Fibroblast of gingiva (primary cell): ENCODE measurements at places on chromosomes 3 and 15.

DNA sequence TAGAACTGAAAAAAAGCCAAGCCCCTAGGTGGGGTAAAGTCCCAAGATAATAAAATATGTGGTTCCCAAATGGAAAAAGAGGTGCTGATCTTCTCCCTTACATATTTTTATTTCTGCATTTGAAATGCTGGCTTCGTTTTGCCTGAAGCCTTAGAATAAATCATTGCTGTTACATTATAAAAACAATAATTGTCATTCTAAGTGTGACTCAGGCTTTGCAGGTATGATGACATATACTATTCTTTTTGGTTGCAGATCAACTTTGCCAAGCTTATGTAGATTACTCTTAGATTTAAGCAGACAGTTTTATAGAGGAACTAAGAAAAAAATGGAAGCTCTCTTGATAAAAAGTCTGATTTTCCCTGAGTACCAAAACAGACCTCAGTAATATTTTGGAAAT lies 7.5 kb downstream of the IDH3A start:
- no peak for DNase-seq

GRCh38 chr15:85618956-85619491 lies 175.7 kb downstream of the KLHL25 start:
- peak; percentile 96 for DNase-seq

- no peak for DNase-seq
Measured at GRCh38 chr15:41560572-41560874, 1.5 kb downstream of the TYRO3 start.

- no peak for DNase-seq
Measured at GRCh38 chr15:44038755-44039191, 156.3 kb downstream of the FRMD5 start.

GRCh38 chr3:52280050-52280461 lies 1.6 kb upstream of the WDR82 start:
- DNase-seq: peak; percentile 45

DNA sequence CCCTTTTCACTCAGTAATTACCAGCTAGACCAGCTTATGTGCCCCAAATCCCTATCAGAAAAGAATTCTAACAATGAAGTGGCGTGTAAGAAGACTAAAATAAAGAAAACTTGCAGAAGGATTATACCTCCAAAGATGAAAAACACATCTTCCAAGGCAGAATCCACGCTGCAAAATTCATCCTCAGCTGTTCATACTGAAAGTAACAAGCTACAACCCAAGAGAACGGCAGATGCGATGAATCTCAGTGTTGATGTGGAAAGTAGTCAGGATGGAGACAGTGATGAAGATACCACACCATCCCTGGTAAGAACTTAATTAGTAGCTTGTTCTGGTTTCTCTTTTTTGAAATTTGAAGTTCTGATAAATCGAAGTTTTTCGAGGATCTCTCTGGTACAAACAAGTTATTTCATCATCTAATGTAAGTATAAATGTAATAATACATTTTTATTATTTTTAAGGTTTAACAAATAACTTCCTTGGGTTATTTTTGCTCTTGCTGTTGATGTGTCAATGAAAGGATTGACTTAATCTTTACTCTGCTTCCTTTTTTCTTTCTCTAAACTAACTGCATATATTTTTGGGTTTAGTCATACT lies 1.4 kb downstream of the WDR76 start:
- peak; percentile 2 for DNase-seq

GRCh38 chr3:25033407-25034029 lies 394.5 kb upstream of the RARB start:
- DNase-seq: no peak

DNA sequence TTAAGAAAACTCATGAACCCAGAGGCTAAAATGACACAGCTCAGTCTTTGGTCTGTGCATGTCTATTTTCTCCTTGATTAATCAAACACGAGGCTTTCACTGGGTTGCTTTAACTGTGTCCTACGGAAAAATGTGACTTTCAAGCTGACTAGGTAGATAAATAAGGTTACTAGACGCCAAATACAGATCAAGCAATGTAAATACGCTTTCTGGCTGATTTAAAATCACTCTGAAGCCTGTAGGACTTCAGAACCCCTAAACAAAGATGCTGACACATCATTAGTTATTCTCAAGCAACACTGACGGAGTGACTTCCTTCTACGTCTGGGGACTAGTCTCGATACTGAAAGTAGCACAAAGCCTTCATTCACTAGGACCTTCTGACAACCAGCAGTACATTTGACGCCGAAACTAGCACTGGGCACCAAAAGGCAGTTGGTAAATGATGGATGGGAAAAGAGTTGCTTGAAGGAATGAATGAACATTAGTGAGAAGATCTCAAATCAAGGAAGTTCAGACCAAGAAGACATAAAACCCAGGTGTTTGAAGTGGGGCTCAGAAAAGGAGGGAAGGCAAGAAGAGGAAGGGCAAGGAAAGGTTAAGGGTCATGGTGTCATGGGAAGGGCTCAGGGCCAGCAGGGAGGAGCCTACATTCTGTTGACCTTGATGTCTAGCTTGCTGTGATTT lies 67.1 kb upstream of the CDV3 start:
- DNase-seq: no peak

DNA sequence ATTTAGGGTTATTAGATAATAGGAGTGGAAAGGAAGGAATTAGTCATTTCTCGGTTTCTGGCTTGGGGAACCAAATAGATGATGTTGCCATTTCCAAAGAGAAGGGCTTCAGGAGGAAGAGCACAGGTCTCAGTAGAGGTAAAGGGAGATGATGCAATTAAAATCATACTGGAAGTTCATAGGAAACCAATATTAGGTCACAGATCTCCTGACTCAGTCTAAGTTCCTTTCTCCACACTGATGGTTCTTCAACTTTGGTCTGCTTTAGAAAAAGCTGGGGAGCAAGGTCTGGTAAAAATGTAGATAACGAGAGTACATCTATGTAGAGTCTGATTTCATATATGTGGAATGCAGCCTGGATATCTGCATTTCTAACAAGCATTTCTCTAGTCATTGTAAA lies 130.9 kb downstream of the POLQ start:
- no peak for DNase-seq

DNA sequence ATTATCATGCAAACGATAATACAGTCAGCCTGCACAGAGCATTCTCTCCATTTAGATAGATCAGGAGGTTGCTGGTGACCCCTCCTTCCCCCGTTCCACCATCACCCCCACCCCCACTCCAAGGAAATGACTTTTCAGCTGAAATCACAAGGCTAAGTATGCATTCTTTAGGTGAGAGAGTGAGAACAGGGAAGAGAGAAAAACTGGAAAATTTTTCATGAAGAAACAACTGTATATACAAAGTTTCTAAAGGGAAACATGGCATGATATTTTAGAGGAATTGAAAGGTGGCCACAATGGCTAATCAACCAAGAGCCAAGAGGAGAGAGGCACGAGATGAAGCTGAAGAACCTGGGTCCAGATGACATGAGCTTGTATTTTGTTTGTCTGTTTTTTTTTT lies 22.2 kb downstream of the BCL2A1 start:
- DNase-seq: no peak

GRCh38 chr3:57952208-57952631 lies 56.0 kb upstream of the FLNB start:
- peak; percentile 58 for DNase-seq

- peak; percentile 90 for DNase-seq
Measured at GRCh38 chr3:101940521-101941317, 91.4 kb downstream of the NFKBIZ start.

DNA sequence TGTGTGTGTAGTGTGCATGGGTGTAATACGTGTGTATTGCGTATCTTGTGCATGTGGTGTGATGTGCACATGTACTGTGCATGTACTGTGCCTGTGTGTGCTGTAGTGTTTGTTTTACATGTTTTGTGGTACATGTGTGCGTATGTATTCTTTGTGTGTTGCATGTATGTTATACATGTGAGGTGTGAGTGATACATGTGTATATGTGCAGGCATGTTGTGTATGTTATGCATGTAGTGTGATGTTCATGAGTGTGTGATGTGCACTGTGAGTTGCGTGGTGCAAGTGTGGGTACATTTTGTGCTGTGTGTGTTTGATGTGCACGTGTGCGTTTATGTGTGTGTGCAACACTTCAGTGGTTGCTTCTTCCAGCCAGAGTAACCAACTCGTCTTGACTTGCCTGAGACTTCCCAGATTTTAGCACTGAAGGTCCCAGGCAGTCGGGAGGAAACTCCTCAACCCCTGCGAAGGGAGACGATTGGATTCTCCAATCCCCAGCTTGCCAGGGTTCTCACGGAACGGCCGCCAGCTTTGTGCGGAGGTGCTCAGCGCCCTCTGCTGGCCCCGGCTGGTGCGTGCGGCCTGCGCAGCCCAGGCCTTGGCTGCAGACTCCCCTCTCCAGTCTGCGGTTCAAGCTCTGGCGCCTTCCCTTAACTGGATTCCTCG lies 3.6 kb downstream of the GALNT15 start:
- DNase-seq: peak; percentile 92

DNA sequence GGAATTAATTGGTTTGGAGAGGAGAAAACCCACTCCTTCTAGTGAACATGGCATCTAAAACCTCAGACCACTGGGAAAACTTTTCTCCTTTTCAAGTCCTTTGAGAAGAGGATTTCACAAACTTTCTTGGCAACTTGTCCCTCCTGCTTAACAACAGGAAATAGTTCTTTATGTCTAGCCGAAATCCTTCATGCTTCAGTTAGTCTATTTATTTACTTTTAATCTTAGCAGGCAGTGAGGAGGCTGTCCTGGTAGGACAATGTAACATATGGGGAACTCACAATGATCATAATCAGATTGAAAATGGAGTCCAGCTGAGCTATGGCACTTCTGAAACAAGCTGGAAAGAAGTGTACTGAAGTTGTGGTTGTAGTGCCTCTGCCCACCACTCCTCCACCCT lies 50.6 kb downstream of the KY start:
- peak; percentile 83 for DNase-seq

- DNase-seq: no peak
Measured at GRCh38 chr3:70919661-70920060, 607.2 kb upstream of the MDFIC2 start.

DNA sequence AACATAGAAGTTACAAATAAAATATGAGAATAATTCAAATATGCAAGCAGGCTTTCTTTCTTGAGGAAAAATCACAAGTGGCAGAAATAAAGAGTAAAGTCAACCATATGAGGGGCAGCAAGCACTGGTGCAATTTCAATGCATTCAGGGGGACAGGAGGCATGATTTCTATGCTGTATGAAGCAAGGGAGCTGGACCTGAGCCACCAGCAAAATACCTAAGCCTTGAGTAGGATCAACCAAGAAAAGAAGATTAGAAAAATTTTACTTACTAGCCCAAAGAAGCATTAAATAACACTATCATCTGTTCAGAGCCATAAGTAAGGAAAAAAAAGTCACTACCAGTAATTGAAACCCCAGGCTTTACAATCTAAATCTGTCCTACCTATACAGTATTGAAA lies 6.3 kb downstream of the ADGRG7 start:
- peak; percentile 14 for DNase-seq

- DNase-seq: no peak
Measured at GRCh38 chr15:71117714-71118305, 2.5 kb downstream of the THSD4 start.

DNA sequence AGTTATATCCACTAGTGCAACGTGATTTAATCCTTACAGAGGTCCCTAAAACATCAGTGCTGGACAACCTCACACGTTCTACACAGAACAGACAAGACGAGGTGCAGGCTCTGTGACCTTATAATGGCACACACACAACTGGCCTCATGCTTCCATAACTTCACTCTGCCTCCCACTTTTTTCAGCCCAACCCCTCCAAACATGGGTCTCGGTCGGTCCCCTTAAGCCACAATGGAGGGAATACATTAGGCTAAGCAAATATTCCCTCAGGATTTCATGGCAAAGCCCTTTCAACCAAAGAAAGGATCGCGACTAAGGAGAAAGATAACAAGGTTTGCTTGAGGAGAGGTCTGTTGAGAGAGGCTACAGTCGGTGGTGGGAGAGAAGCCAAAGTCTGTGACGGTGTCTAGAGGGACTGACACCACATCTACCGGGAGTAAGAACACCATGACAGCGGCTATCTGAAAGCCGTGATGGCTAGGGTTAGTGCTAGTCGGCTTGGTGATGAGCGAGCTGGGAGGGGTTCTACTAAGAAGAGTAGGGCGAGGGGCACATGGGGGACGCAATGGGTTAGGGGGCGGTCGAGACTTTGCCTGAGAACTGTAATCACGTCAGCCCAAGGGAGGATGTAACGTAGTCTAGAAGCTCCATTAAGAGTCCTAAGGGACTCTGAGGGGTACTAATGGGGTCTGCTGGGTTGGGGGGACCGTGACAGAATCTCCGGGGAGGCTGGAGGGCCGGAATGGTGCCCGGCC lies 1.0 kb downstream of the MYO9A start:
- DNase-seq: peak; percentile 5

GRCh38 chr3:119660474-119661440 lies at the start of gene POPDC2:
TSS of gene POPDC2 (minus strand) at chr3:119660589. CDS start at chr3:119660423, 166 bp downstream.
- DNase-seq: no peak

DNA sequence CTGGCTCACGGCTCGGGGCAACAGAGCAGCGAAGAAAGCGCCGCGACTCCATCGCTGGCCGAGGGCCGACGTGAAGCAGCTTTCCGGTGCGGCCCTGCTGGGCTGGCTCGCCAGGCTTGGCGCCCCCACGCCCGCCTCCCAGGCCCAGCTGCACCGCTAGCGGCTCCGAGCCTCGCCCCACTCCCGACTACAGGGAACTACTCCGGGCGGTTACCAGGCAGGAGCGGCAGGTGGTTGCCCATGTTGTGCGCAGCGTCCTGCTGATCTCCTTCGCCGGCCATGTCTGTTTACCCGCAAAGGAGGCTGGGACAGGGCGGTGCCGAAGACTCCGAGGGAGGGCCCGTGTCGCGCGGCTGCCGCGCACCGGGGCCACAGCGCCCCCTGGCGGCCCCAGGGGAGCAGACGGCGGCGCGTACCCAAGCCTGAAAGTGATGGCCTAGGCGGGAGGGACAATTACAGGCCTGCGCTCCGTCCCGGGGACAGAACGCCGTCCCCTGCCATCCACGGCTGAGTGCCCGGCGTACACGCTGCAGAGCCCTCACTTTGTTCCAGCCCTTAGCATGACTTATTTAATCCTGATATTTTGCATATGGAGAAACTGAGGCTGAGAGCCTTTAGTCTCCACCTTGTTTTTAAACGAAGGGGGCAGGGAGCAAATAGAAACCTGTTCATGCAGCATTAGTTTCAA lies at the start of gene CRBN:
TSS of gene CRBN (minus strand) at position 285 of the 688 bp plus-strand sequence. CDS start at position 281, 4 bp downstream.
- DNase-seq: peak; percentile 77

DNA sequence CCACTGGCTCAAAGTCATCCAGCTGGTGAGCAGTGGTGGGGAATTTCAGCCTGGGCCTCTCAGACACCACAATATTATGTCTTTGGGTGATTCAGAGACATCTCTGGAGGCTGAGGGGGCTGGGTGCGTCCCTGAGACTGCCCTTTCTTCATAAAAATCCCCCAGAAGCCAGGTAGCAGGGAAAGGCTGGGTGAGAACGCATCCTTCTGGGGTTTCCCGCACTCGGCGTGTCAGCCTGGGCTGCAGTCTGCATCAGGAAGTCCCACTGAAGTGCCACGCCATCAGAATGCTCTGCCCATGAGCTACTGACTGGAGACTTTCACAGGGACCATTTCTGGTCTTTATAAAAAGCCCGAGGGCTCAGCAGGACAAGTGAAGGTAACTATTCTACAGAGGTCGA lies 148.8 kb upstream of the SLC6A11 start:
- no peak for DNase-seq

GRCh38 chr3:161343986-161344385 lies 27.3 kb downstream of the SPTSSB start:
- DNase-seq: no peak

- peak; percentile 21 for DNase-seq
Measured at GRCh38 chr3:154977666-154978065, 102.5 kb upstream of the MME start.
